AG08395 (cell line): ENCODE measurements at places on chromosomes 6 and 20.
A peak's percentile ranks its signal among the peaks of the same experiment; 100 is the strongest.

DNA sequence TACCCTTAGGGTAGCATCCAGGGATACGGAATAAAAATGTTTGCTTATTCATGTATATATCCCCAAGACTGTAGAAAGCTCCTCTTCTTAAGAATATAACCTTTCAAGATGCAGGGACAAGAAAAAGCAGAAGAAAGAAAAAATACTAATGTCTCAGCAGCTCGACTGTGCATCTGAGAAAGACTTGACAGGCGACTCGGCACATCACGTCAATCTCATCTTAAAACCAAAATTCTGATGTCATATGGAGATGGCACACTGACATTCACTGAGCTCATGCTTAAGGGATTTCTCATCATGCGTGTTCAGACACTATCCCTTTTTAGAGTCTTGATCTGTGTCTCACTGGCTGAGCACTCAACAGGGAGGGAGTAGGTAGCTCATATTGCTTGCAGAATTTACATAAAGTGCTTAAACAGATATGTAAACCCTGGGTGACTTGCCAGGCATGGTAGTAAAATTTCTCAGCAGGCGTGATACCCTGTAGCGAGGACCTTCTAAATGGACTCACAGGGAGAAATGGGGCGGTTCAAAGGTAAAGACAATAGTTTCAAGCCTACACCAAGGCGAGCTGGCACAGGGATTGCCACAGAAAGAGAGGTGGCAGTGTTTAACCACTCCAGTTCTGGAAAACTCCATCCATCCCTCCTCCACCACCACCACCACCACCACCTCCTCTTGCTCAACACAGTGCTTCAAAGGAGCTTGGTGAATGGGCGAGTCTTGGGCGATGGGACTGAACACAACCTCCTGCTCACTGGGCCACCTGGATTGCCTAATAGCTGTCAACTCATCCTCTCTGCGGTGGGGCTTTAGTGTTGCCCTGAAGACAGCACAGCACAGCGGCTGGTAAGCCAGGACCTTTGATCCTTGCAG, 330.5 kb downstream of the TFAP2A start:
- no peak for DNase-seq

- no peak for DNase-seq
Measured at GRCh38 chr6:69958978-69959377, 92.6 kb downstream of the COL19A1 start.

DNA sequence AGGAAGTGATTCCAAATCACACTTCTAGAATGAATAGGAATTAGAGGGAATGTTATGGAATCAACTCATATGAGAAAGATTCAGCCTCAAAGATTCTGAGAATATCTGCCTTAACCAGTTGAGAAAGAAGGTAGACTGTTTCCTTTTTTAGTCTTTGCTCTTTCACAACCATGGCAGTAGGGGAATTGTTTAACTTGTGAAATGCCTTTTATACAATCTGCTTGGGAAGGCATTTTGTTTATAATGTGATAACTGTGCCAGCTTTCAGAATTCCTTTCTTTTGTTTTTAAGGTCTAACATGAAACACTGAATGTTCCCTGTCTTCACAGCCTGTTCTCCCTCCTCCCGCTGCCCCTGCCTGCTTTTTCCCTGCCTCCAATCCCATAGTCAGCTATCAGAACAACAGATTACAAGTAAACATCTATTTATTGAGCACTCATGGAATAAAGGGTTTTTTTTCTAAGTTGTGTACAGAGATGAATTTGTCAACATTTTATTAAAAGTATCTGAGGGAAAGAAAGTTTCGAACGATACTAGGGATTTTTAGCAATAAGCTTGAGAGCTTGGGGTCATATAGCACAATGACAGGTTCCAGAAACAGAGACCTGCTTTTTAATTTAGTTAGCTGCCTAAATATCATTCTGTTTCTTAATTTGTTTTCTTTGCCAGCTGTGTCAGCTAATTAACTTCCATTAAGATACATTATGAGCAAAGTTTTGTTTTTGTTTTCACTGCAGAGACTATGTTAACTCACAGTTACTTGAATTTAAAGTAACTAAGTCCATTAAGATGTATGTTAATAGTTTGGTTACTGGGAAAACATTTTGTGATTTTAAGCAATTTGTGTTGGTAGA, 28.3 kb upstream of the FBXO30 start:
- no peak for DNase-seq

GRCh38 chr6:133070410-133071043, 170.6 kb upstream of the EYA4 start:
- DNase-seq: no peak

- DNase-seq: peak; percentile 31
Measured at GRCh38 chr6:144349690-144350527, 64.8 kb downstream of the UTRN start.

- peak; percentile 25 for DNase-seq
Measured at GRCh38 chr6:19180348-19181072, 656.7 kb upstream of the ID4 start.

DNA sequence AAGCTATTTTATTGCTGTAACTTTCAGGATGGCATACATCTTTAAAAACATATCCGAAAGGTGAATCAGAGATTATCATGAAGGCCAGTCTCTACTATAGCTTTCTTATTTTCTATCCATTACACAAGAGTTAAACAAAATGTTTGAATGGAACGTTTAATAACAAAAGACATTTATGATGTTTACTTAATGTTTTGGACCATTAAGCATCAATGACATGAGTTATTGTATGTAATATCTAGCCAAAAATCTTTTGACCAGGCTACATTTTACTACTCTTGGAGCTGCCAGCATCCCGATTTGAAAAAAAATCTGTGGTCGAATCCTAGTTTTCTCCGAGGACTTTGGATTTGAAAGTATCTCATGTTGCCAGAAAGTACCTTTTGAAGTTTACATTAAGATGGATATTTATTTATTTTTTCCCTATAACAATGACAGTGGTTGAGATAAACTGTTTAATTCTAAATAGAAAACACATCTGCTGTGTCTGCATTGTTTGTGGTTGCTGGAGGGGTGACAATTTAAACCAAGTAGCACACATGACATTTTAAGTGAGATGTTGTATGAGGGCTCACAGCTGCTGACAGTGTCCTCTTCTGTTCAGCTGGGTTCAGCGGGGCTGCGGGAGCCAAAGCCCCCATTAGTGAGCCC, 293.7 kb upstream of the TCF21 start:
- DNase-seq: no peak

GRCh38 chr6:157944983-157945931, 36.4 kb upstream of the SYNJ2 start:
- DNase-seq: no peak

GRCh38 chr6:151289399-151290007, 49.7 kb downstream of the AKAP12 start:
- DNase-seq: no peak

- DNase-seq: no peak
Measured at GRCh38 chr20:34915749-34916455, 39.5 kb downstream of the ACSS2 start.

GRCh38 chr6:159908535-159908934, 17.7 kb downstream of the MAS1 start:
- peak; percentile 10 for DNase-seq

- DNase-seq: peak; percentile 43
Measured at GRCh38 chr20:10634683-10635411, 39.0 kb downstream of the JAG1 start.

DNA sequence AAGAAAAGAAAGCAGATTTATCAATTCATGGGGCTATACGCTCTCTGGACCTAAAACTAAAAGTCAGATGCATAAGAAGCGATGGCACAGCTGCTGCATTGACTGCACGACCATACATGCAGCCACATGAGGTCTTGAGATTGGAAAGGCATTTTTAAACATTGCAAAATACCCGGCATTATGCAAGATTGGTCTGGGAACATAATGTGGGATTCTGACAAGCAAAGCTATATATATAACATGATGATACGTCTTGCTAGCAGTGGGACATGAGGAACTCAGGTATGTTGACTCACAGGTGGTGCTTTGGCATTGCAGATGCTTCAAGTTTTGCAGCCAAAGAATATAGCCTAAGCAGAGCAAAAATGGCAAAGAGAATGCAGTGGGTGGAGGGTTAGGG, 55.1 kb downstream of the SAMD3 start:
- no peak for DNase-seq

GRCh38 chr20:37291724-37292126, 2.3 kb downstream of the MANBAL start:
- DNase-seq: no peak
